ENCODE measurements at places on chromosomes 5 and 9.

DNA sequence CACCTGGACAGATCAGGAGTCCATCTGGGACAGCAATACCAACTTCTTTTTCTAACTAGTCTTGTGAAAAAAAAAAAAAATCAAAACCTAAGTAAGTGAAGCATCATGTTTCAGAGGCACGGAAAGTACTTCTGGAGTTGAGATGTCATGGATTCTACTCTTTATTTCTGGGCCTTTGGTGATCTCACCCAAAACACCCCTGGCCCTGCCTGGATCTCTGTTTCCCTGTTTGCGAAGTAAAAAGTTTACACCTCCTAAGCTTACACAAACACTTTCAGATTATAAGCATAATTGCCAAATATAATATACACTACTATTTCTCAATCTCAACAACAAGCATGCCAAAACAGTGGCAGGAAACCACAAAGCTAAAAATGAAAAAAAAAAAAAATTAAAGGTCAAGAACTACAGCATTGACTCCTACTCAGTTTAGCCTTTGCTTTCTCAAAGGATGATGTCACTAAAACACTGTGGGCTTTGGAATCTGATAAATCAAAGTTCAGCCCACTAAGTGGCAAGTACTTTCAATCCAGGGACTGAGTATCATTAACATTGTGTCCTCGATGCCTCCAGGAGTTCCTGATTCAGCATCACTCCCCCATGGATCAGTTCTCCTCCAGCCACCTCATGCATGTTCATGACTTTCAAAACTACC lies 291.9 kb downstream of the NFIB start:
- no peaks in the 10 kb centered on the region for H3K4me1 ChIP-seq
- H3K36me3 ChIP-seq = no peaks in the 10 kb centered on the region

DNA sequence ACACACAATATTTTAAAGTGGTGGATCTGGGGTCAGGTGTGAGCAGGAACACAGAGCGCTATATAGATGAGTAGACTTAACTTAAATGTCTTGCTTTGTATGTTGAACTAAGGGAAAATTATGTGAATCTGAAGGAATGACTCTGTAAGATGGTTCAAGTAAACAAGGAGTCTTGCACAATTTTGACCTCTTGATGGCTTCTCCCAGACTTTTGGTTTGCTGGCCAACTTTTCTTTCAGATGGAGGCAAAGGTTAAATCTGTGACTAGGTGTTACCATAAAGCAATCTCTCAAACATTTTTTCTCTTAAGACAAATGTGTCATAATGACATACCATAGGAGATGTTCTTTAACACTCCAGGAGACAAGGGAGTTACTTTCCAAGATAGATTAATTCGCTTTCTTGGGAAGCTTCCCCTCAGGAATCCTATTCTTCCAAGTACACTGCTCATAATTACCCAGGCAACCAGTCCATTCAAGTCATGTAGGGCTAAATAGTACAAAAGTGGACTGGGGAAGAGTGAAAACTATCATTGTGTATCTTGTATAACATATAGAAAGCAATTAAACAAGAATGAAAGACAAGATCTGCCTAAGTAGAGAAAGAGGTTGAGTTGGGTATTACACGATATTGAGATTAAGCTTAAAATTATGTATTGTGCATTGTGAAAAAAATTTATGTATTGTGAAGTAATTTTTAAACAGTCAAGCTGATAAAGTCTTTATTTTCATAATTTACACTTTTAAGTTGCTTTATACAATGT lies 60.3 kb upstream of the SLC27A6 start:
- no peaks in the 10 kb centered on the region for H3K36me3 ChIP-seq
- H3K27ac ChIP-seq = no peak overlapping the region
- H3K27me3 ChIP-seq = no peaks in the 10 kb centered on the region
- H3K4me1 ChIP-seq = no peaks in the 10 kb centered on the region
- no peak overlapping the region for H3K4me3 ChIP-seq

GRCh38 chr9:120040896-120041295 lies 539.1 kb downstream of the CDK5RAP2 start:
- H3K36me3 ChIP-seq = no peaks in the 10 kb centered on the region
- no peak overlapping the region for H3K4me3 ChIP-seq
- H3K4me1 ChIP-seq = no peaks in the 10 kb centered on the region
- H3K27ac ChIP-seq = no peak overlapping the region

GRCh38 chr5:3022665-3023064 lies 271.2 kb upstream of the IRX2 start:
- H3K4me3 ChIP-seq = no peak overlapping the region
- no peak overlapping the region for H3K27ac ChIP-seq
- H3K4me1 ChIP-seq = no peaks in the 10 kb centered on the region
- no peaks in the 10 kb centered on the region for H3K36me3 ChIP-seq

- no peaks in the 10 kb centered on the region for H3K36me3 ChIP-seq
- DNase-seq = no peak
- H3K4me3 ChIP-seq = no peak overlapping the region
- H3K4me1 ChIP-seq = no peaks in the 10 kb centered on the region
Measured at GRCh38 chr5:159775890-159776289, 140.4 kb upstream of the ADRA1B start.

DNA sequence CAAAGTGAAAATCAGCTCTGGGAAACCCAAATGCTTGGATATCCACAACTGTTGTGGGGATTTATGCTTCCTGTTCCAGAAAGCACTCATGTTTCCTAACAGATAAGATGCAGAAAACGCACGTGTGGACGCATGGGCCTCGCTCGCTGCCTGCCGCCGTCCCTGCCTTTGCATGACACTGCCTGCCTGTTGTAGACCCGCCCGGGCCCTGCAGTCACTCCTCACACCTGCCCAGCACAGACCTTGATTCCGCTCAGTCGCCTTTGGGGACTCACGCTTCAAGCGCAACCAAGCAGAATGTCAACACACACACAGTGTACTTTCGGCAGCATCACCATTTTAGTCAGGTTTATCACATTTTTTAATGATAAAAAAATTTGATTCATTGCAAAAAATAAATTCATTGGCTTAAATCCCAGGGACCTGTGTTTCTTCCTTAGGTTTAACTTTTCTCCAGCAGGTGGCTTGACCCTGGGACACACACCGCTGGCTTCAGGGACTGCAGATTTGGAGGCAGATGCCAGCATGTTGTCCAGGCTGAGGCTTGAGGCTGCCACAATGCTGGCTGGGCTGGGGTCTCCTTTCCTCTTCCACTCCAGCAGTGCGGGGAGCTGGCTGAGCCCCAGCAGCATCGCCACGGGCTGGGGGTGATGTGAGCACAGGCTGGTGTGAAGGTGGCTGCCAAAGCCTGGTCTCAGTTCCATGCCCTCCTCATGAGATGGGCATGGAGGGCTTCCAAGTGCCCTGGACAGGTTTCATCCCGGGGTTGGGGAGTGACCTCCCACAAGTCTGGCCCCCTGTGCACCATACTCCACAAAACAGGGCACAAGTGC lies 416.9 kb upstream of the IRX4 start:
- peaks cover 5% of the 10 kb centered on the region for H3K4me1 ChIP-seq
- no peak overlapping the region for H3K27ac ChIP-seq
- no peak overlapping the region for H3K4me3 ChIP-seq
- no peaks in the 10 kb centered on the region for H3K36me3 ChIP-seq
- no peak for DNase-seq
- no peaks in the 10 kb centered on the region for H3K27me3 ChIP-seq

- H3K27ac ChIP-seq = no peak overlapping the region
- peaks cover 29% of the 10 kb centered on the region for H3K36me3 ChIP-seq
- no peak for DNase-seq
Measured at GRCh38 chr5:40776658-40776977, 20.9 kb upstream of the TTC33 start.

- no peak for DNase-seq
- no peak overlapping the region for H3K4me3 ChIP-seq
- H3K36me3 ChIP-seq = peaks cover 30% of the 10 kb centered on the region
- H3K4me1 ChIP-seq = peaks cover 16% of the 10 kb centered on the region
- H3K27ac ChIP-seq = peak overlapping the region; percentile 40
Measured at GRCh38 chr9:95981761-95982390, 106.4 kb downstream of the ERCC6L2 start.

DNA sequence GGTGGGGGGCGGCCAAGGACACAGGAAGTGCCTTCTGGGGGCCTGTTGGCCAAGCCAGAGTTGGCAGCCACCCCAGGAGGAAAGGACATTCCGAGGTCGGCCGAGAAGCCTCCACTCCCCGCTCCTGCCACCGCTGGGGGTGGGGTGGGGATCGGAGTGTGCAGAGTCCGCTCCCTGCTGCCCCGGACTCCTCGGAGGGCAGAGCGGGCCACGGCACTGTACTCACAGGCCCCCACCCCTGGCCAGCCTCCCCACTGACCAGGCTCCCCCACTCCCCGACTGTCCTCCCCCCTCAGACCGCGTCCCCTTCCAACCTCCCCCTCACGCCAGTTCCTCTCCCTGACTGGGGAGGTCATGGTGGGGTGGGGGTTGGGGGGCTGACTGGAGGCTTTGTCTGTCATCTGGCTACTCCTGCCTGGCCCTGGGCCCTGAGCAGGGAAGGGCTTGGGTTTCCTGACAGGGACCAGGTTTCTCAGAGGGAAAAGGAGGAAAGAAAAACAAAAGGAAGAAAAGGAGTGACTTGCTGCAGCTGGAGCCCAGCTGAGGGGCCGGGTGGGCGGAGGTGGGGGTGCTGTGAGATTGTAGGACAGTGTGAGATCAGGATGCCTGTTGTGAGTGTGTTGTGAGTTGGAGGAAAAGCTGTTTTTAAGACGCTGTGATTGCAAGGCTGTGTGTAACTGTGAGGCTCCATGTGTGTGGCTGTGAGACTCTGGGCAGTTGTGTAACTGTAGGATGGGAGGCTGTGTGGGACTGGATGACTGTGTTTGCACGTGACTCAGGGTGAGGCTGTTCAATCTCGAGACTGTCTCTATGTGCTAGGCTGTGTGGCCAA lies 29.7 kb downstream of the CNTFR start:
- H3K36me3 ChIP-seq = no peaks in the 10 kb centered on the region
- no peak overlapping the region for H3K27ac ChIP-seq
- DNase-seq = no peak
- H3K27me3 ChIP-seq = no peaks in the 10 kb centered on the region
- H3K4me3 ChIP-seq = no peak overlapping the region

- H3K27me3 ChIP-seq = no peaks in the 10 kb centered on the region
- no peaks in the 10 kb centered on the region for H3K36me3 ChIP-seq
- no peak overlapping the region for H3K4me3 ChIP-seq
- peaks cover 4% of the 10 kb centered on the region for H3K4me1 ChIP-seq
- H3K27ac ChIP-seq = no peak overlapping the region
Measured at GRCh38 chr9:19032406-19032805, 603 bp downstream of the SAXO1 start.

GRCh38 chr5:42583322-42583721 lies 160.1 kb downstream of the GHR start:
- peak; percentile 81 for DNase-seq
- H3K4me3 ChIP-seq = no peak overlapping the region
- no peaks in the 10 kb centered on the region for H3K36me3 ChIP-seq
- H3K4me1 ChIP-seq = no peaks in the 10 kb centered on the region
- H3K27me3 ChIP-seq = no peaks in the 10 kb centered on the region
- H3K27ac ChIP-seq = no peak overlapping the region

DNA sequence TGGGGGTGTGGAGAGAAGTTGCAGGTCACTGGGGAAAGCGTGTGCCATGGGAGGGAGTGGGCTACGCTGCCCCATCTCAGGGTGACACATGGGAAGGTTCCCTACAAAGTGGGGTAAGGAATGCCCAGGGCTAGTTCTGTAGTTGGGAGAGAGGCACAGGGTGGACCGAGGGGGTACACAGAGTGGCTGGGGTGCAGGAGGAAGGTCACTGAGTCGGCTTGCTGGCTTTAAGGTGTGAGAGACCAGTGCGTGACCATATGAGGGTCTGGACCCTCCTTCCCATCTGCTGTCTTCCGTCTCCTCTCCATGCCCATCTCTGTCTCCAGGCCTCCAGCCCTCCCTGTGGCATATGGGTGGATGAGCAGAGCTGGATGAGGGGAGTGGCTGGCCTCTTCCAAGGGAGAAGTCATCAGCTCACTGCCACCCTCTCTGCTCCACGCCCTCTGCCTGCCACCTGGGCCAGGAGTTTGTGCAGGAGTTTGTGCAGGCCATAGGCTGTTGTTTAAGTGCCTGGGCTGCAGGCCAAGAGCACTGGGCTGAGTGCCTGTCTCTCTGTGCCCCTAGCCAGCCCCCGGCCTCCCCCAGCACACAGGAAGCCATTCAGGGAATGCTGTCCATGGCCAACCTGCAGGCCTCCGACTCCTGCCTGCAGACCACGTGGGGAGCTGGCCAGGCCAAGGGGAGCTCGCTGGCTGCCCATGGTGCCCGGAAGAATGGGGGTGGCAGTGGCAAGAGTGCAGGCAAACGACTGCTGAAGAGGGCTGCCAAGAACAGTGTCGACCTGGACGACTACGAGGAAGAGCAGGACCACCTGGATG lies 96.8 kb downstream of the PHF2 start:
- no peaks in the 10 kb centered on the region for H3K36me3 ChIP-seq
- no peak overlapping the region for H3K27ac ChIP-seq
- H3K27me3 ChIP-seq = no peaks in the 10 kb centered on the region
- H3K4me3 ChIP-seq = no peak overlapping the region
- H3K4me1 ChIP-seq = no peaks in the 10 kb centered on the region

- H3K27ac ChIP-seq = no peak overlapping the region
- no peaks in the 10 kb centered on the region for H3K27me3 ChIP-seq
- DNase-seq = no peak
- H3K4me1 ChIP-seq = peaks cover 50% of the 10 kb centered on the region
- no peak overlapping the region for H3K4me3 ChIP-seq
Measured at GRCh38 chr9:2634153-2634552, 12.6 kb downstream of the VLDLR start.

DNA sequence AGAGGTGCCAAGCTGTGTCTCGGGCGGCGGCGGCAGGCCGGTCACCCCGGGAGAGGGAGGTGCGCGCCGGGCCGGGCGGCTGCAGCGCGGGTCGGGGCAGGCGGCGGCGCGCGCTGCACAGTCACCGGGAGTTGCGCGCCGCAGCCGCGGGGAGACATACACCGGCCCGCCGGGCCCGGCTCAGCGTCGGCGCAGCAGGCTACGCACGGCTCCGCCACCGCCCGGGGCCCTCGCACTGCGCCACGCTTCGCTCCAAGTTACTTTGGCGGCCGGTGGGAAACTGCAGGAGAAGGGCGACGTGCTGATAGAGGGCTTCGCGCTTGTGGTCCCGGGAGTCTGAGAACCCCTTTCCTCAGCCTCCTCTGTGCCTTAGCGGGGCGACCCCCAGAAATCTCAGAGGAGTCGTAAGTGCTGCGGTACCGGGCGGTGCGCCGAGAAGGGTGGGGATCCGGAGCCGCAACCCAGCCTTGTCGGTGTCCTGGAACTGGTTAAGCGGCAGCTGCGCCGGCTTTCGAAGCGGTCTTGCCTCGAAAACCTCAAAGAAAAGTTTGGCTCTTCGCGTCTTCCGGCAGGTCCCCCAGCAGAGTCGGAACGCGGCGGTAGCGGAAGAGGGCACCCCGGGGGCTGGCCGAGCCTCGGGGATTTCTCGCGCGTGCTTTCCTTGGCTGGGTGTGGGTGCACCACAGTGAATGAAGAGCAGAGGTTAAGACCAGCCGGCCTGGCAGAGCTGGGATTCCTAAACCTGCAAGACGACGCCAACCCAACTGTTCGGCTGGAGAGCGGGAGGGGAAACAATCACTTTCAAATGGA lies at the start of gene EFNA5:
EFNA5 (minus strand) TSS at position 6 of the 810 bp plus-strand sequence.
- no peak within 1 kb of the TSS for H3K27ac ChIP-seq
- H3K4me1 ChIP-seq = peaks cover 17% of the 10 kb centered on the region
- peak within 1 kb of the TSS; percentile 58 for H3K4me3 ChIP-seq
